NCI-H460 (cell line): ENCODE measurements at places on chromosomes 7 and 10.

- no peak for DNase-seq
These were observed 257.9 kb downstream of the PRPF18 start for GRCh38 chr10:13844651-13845050.

DNA sequence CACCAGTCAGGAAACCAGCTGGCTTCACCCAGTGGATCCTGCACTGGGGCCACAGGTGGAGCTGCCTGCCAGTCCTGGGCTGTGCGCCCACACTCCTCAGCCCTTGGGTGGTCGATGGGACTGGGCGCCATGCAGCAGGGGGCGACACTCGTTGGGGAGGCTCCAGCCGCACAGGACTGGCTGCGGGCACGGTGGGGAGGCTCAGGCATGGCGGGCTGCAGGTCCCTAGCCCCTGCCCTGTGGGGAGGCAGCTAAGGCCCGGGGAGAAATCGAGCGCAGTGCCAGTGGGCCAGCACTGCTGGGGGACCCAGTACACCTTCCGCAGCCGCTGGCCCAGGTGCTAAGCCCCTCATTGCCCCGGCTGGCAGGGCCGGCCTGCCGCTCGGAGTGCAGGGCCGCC is 12.4 kb upstream of the NRG3 start:
- no peak for DNase-seq

- no peak for DNase-seq
These were observed 223.3 kb upstream of the FERD3L start for GRCh38 chr7:19368491-19368925.

GRCh38 chr7:101216001-101216859 is 1.2 kb downstream of the PLOD3 start:
- no peak for DNase-seq

DNA sequence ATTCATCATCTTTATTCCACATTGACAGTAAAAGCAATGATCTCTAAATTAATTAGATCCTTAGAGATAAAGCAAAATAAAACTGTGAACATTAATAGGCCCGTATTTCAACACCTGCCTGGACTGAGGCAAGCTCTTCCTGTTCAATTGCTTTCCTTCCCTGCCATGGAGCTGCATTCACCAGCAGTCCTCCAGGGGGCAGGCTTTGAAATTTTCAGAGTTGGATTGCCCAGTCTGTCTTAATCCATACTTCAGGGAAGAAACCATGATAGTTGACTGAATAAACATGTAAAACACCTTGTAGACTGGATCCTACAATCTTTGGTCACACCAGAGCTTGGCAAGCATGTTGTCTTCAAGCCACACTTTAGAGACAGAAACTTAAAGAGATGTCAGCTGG is 936.6 kb downstream of the NRG3 start:
- DNase-seq = no peak

DNA sequence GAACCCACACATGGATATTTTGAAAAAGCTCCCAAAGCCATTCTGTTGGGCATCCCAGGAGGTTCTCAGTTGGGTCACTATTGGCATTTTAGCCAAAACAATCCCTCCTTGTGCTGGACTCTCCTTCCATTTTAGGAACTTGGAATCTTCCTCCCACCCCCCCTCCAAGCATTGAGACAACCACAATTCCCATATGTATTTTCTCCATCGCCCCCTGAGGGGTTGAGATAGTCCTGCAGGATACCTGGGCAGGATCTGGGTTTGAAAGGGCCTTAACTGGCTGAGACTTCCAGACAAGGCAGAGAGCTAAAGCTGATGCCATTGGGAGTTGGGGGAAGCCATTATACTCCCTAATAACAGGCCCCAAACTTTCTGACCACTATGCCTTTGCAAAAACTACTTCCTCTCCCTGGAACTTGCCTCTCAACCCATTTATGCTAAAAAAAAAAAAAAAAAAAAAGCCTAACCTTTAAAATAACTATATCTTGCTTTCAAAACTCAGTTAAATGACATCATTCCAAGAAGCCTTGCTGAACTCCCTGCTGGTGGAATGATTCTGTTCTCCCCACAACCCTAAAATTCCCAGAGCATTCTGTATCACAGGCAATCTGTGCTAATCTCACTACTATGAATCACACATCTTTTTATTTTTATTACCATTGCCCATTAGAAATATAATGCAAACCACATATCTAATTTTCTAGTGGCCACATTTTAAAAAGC is 77.5 kb upstream of the PDE1C start:
- no peak for DNase-seq

DNA sequence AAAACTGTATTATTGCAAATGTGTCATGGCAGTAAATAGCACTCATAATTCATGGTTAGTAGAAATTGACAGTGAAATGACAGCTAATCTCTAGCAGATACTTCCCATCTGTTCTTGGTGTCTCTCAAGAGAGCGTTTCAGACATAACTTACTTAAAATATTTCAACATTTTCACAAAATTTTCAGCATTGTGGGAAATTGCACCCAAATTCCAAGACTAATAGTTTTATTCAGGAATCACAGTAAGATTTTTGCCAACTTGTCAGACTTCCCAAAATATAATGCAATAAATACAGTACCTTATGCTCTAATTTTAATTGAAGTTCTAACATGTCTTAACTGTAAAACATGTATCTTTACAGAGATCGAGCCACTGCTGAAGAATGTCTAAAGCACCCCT is 41.2 kb downstream of the STK17A start:
- no peak for DNase-seq

- DNase-seq = no peak
These were observed 100.4 kb upstream of the MACROH2A2 start for GRCh38 chr10:69952069-69952800.

GRCh38 chr7:152333134-152333533 is 102.7 kb downstream of the KMT2C start:
- no peak for DNase-seq

DNA sequence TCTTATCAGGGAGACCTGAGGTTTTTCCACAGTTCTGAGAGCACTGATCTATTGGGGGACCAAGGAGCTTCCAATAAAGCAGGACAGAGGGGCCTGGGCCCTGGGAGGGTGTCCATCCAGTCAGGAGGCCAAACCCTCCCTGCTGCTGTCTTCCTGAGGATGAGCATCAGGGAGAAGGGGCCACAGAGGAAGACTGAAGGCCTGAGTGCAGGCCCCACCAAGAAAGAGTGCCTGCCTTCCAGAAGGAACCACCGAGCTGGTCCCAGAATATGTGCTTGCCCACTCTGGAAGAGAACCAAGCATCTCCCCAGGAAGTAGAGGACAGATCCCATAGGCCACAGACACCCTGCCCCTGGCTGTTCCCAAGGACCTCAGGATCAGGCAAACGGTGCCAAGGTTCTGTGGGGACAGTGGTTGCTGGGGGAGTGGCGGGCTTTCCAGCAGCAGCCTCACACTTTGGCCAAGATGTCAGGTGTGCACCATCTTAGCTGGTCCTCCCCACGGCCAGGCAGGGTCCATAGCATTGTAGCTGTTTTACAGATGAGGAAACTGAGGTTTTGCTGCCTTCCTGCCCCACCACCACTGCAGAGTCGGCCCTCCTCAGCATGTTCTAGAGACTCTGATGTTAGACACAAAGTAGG is 199.4 kb downstream of the GRID1 start:
- no peak for DNase-seq

GRCh38 chr10:15542817-15543216 is 171.7 kb upstream of the FAM171A1 start:
- DNase-seq = no peak

DNA sequence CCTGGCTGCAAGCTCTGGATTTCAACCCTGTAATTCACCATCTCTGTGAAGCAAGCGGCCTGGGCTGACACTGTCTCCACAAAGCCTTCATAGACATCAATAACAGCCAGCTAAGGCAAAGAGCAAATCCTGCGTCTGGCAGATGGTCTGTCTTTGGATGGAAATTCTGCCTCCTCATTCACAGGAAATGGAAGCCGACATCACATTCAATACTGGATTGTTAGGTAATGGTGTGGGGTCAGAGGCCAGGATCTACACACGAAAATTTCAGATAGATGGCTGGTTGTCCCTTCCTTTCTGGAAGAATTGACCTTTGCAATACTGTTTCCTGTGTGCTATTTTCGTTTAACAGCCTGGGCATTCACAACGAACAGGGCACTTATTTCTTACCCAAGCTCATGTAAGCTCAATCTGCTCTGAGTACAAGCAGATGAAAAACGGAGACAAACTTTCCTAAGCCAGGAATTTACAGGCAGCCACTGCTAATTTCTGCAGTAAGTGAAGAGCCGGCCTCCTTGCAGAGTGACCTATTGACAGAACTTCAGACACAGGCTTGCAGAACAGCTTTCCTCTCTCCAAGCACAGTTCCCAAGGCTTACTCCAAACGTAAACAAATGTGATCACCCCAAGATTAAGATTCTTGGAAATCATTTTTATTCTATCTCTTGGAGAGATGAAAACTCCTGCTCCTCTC is 3.1 kb upstream of the ADAM12 start:
- no peak for DNase-seq

GRCh38 chr10:101311185-101312066 is 42.5 kb upstream of the BTRC start:
- DNase-seq = no peak

DNA sequence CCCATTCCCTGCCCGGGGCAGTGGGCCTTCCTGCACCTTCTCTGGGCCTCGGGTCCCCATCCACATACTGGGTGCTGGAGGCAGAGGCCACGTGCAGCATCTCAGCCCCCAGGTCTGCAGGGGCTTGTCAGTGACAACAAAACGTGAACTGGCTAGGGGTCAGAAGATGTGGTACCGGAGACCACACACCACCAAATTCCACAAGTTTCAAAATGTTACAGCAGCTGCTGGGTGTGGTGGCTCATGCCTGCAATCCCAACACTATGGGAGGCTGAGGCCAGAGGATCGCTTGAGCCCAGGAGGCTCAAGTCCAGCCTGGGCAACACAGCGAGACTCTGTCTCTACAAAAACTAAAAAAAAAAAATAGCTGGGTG is 62.1 kb upstream of the DNAAF5 start:
- DNase-seq = no peak

GRCh38 chr7:106110885-106111654 is 1.0 kb downstream of the SYPL1 start:
- DNase-seq = no peak

- DNase-seq = no peak
These were observed 1.8 kb downstream of the EBF3 start for GRCh38 chr10:129962031-129962871.

GRCh38 chr7:786472-787255 is 45.6 kb upstream of the SUN1 start:
- peak; percentile 55 for DNase-seq

DNA sequence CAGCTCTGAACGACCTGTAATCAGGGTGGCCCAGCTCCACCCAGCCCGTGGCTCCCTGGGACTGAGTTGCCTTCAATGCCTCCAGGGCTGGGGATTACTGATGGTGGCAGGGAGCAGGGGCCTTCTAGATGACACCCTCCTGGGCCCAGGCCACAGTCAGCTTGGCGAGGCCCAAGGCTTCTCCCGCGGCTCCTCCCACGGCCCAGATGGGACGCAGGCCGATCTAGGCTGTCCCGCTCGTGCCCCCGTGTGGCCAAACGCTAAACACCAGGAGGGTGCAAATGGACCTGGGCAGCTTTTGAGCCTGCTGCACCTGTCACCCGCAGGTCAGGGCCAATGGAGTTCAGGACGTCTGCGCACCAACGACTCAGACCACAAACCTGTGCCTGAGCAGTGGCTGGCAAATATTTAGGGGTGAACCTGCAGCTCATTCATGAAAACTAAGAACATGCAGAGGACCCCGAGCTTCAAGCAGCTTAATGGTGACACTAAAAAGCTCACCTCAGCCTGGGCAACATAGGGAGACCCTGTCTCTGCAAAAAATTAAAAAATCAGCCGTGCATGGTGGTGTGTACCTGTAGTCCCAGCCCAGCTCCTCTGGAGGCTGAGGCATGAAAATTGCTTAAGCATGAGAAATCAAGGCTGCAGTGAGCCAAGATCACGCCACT is 43.2 kb downstream of the ASB13 start:
- DNase-seq = peak; percentile 76

DNA sequence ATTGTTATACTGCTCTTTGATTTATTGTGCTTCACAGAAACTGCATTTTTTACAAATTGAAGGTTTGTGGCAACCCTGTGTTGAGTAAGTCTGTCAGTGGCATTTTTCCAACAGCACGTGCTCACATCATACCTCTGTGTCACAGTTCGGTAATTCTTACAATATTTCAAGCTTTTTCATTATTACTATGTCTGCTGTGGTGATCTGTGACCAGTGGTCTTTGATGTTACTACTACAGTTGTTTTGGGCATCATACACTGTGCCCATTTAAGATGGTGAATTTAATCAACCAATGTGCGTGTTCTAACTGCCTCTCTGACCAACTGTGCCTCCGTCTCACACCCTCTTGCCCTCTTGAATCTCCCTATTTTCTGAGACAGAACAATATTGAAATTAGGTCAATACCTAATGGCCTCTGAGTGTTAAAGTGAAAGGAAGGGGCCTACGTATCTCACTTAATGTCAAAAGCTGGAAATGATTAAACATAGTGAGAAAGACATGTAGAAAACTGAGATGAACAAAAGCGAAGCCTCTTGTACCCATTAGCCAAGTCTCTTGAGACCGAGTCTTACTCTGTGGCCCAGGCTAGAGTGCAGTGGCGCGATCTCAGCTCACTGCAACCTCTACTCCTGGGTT is 20.2 kb upstream of the ASL start:
- DNase-seq = no peak

DNA sequence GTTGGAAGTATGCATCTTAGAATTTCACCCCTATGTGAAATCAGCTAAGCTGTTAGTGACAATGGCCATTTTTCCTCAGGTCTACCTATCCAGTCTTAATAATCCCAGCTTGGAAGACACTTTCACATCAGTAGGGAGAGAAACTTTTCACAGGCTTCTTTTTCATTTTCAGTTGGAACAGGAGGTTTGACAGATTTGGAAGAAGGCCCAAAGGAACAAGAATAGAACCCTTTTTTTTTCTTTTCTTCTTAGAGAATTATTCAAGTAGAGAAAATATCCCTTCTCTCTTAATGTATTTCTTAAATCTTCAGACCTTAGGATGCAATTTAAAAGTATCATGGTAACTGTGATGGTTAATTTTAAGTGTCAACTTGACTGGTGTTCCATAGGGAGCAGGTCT is 410.5 kb upstream of the C7orf33 start:
- DNase-seq = no peak

GRCh38 chr7:44123190-44124003 is at the start of gene POLD2:
Gene POLD2 (minus strand): TSS chr7:44123548. CDS start chr7:44122053, 1,495 bp downstream.
- DNase-seq = peak; percentile 95

DNA sequence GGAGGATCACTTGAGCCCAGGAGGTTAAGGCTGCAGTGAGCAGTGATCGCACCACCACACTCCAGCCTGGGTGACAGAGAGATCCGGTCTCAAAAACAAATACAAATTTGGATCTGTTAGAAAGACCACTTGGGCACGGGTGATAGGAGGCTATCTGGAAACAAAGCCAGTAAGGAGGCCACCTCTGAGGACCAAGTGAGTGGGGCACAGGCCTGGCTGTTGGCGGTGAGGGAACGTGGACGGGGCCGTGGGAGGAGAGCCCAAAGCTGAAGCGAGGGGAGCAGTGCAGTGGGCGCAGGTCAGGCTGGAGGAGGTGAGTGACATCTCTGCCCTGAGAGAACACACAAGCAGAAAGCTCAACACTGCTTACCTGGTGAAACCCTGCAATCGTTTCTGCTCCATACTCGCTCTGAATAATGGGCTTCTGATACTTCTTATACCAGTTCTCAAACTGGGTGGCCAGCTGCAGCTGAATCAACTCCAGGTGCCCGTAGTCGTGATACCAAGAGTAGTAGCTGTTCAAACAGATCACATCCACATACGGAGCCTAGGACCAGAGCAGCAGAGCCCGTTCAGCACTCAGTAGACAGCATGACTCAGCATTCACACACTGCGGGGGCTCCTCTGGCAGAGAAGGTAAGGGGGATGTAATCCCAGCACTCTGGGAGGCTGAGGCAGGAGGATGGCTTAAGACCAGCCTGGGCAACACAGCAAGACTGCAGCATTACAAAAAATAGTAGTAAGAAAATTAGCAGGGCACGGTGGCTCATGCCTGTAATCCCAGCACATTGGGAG is 14.5 kb downstream of the GUSB start:
- no peak for DNase-seq
